ENCODE measurements at places on chromosomes 6 and 20.

- DNase-seq: no peak
These were observed 67.3 kb downstream of the LY86 start for GRCh38 chr6:6655805-6656251.

GRCh38 chr6:163986313-163986712 is 571.8 kb downstream of the QKI start:
- DNase-seq: no peak

GRCh38 chr6:136149311-136149710 is 100.8 kb downstream of the MTFR2 start:
- DNase-seq: no peak

- DNase-seq: no peak
These were observed 36.1 kb downstream of the ZC2HC1B start for GRCh38 chr6:143900358-143900757.

GRCh38 chr20:57251344-57251743 is 15.1 kb downstream of the BMP7 start:
- DNase-seq: no peak

GRCh38 chr6:79421707-79422484 is 115.3 kb downstream of the LCA5 start:
- no peak for DNase-seq

GRCh38 chr6:122838060-122838780 is 49.2 kb downstream of the SMPDL3A start:
- no peak for DNase-seq

DNA sequence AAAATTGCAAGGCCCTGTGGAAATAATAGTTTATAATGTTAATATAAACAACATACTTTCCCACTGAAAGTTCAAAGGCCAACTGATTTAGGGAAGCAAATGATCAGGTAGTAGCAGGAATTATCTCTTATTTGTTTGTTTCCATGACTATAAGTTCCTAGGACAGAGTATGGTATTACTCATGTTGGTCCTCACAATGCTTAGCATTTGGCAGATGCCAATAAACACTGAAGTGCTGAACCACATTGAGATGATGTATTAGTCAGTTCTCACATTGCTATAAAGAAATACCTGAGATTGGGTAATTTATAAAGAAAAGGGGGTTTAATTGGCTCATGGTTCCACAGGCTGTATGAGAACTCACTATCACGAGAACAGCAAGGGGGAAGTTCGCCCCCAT is 129.6 kb upstream of the NUP153 start:
- DNase-seq: no peak

- no peak for DNase-seq
These were observed 29.4 kb upstream of the RPS6KA2 start for GRCh38 chr6:166656230-166657151.

DNA sequence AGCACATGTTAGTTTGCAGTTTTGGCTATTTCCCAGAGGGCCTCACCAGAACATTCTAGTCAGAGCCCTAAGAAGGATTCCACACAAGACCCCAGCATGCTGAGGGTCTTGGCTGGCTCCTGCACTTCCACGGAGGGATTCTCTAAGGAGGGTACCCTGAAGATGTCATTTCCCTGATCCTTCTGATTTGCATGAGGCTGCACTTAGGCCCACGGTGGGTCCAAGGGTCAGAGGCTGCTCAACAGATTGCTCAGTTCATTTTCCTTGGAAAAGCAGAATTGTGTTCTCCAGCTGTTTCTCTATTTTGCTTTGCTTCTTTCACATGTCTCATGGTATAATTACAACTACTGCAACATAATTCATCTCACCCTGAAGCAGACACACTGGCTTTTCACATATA is 22.2 kb downstream of the PREP start:
- no peak for DNase-seq

DNA sequence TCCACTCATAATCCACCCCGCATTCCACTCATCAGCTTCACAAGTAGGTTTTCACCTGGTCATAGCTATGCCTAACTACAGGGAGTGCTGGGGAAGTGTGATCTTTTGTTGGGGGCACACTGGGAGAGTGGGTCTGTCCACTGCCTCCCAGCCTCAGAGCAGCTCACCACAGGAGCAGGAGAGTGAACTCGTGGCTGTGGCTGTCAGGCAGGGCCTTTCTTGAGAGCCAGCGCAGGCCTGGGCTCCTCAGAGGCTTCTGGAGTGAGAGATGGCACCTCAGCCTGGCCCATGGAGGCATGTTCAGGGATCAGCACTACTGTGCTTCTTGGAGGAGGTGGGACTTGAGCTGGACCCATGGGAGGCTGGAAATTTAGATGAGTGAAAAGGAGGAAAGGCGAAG is 4.0 kb upstream of the GNRH2 start:
- DNase-seq: no peak

- peak; percentile 52 for DNase-seq
These were observed 70.0 kb downstream of the SNX5 start for GRCh38 chr20:17898548-17898994.

DNA sequence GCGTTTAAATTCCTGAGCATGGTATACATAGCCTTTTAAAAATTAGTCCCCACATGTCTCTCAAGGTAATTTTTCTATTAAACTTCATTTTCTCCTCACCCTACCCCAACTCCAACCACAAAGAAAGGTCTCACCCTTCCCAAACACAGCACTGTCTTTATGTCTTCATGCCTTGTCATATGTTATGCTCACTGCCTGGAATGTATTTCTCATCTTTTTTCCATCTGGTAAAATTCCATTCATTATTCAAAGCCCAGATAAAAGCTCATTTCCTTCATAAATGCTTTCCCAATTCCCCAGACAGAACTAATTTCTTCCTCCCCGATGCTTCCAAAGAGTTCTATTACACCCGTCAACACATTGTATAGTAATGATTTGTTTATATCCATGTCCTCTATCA is 302.0 kb downstream of the ALDH8A1 start:
- no peak for DNase-seq

GRCh38 chr6:15243910-15244619 is 1.8 kb upstream of the JARID2 start:
- no peak for DNase-seq

GRCh38 chr6:68368845-68369244 is 266.2 kb upstream of the ADGRB3 start:
- no peak for DNase-seq

GRCh38 chr20:38187517-38187916 is 22.4 kb upstream of the TGM2 start:
- no peak for DNase-seq

DNA sequence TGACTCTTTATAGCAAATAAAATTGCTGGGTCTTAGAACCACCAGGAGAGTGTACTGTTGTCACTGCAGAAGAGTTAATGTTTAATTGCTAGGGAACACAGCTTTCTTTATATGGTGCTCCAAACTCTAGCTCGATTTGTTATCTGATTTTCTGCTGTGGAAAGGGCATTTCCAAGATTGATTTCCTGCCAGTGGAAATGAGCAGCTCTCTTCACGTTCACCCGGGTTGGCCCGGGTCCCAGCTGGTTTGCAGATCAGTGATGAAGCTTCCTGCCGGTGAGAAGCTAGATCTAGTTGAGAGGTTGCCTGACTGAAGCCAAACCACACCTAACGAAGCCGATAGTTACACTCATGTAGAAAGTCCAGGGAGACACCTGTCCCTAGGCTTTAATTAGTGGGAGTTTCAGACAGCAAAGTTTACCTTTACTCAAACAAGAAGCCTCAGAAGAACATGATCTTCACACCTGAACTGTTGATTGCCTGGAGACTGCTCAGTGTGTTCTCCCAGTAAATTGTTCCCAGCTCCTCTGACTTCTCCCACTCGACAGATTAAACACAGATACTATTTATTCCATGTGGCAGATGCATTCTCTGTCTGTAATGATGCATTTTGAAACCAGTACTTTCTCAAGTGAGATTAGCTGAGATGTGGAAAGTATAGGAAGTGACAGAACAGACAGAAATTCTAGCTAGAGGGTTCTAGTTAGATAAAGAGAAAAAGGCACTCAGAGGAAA is 27.8 kb downstream of the PAQR8 start:
- DNase-seq: peak; percentile 37

DNA sequence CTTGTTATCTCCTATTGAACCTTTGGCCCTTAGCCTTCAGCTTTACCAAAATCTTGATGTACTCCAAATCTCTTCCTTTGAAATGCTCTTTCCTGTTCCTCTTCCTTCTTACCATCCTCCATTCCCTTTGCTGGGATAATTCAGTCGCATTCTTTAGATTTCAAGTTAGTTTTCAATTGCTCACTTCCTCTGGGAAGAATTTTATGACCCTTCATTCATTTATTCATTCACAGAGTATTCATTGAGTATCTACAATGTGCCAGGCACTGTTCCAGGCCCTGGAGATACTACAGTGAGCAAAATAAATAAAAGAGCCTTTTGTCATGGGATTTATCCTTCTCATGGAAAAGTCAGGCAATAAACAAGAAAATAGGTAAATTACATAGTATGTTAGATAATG is 548.2 kb upstream of the FLRT3 start:
- no peak for DNase-seq

- DNase-seq: no peak
These were observed 190.2 kb downstream of the DTNBP1 start for GRCh38 chr6:15472621-15473020.

DNA sequence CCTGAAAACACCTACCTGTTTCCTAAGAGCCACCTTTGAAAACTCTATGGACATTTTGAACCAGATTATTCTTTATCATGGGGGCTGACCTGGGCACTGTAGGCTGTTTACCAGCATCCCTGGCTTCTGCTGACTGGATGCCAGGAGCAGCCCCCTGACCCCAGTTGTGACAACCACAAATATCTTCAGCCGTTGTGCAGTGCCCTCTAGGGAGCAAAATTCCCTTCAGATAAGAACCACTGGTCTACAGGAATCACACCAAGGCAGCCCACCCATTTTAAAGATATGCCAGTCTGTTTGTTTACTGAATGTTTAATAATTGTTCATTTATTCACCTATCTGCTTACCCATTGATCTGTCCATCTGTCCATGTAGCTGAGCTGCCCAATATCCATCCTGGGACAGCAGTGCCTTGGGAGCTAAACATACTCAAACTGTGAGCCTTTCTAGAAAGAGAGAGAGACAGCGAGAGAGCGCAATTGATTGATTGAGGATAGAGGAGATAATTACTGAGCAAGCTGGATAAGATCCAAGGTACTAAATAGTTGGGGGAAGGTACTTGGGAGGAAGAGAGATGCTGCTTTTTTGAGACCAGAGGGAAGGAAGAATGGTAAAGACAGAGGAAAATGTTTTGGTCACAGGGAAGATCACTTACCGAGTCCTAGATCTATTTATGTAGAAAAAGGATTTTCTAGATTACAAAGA is 276.8 kb downstream of the NRN1 start:
- no peak for DNase-seq

DNA sequence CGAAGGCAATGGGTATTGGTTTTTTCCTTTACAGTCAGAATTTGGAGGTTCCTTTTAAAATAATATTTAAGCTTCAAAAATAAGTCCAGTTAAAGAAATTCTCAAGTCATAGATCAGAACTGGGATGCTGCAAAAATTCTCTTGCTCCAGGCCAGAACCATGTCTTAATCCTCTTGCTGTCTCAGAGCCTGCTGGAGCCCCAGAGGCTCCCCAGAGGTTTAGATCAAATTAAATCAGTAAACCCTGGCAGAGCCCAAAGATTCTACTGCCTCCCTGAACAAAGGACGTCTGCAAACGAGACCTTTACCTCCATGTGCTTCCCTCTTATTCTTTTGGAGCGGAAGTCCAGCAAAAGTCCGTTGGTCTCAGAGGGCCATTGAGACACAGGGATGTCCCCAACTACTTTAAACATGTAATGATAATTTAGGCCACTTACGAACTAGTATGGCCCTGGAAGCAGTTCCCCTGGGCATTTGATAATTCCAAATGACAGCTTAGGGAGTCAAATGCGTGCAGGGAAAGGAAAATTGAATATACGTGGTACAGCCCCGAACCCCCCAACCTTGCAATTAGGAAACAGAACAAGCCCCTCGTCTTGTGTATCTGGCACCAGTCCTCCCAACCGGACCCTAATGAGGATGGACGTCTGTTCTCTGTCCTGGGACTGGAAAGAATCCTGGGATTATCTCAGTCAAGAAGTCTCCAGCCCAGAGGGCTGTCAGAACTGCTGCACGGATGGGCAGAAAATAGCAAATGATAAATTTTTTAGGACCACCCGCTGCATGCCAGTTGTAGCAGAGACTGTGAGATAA is 31.5 kb downstream of the SULF2 start:
- DNase-seq: no peak

- DNase-seq: no peak
These were observed 78.4 kb upstream of the SLC22A23 start for GRCh38 chr6:3535033-3535775.

- no peak for DNase-seq
These were observed 493.9 kb upstream of the SOX4 start for GRCh38 chr6:21099338-21100314.

- DNase-seq: peak; percentile 31
These were observed 142.8 kb downstream of the DLL1 start for GRCh38 chr6:170147832-170148708.

GRCh38 chr6:71119560-71119959 is 162.7 kb upstream of the B3GAT2 start:
- DNase-seq: no peak

GRCh38 chr20:23605867-23606651 is at the start of gene CST9:
TSS of gene CST9 (minus strand) at chr20:23605917. CDS start at chr20:23605864, 53 bp downstream.
- DNase-seq: no peak

DNA sequence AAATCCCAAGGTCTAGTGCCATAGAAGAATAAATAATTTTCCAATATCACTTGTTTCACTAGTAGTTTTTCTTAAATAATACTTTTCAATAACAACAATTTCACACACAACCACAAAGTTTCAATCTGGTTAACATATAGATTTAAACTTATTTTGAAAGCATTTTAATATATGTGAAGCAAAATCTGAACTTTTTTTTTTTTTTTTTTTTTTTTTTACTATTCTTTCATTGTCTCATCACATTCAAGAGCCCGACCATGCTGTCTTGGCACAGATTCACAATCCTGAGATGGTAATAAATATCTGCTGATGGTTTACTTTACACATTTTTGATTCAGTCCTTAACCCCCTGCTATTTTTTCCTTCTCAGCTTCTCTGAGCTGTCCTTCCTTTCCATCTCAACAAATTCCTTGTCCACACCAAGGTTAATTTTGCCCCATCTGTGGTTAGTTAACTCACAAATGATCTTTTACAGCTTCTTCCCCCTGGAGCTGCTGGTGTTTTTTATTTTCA is 262.8 kb downstream of the TMEM242 start:
- no peak for DNase-seq

GRCh38 chr20:47775039-47775438 is 10.2 kb downstream of the SULF2 start:
- DNase-seq: no peak

GRCh38 chr20:43749734-43750294 is 23.0 kb upstream of the GTSF1L start:
- peak; percentile 89 for DNase-seq

GRCh38 chr6:90107771-90108282 is 188.8 kb downstream of the BACH2 start:
- peak; percentile 33 for DNase-seq
